ENCODE measurements at places on chromosomes 3 and 15. TPM values are rescaled to one million over a fixed set of nuclear protein-coding genes. Genes with fewer than 3 reads are reported as not detected.
A peak's percentile ranks its signal among the peaks of the same experiment; 100 is the strongest.

DNA sequence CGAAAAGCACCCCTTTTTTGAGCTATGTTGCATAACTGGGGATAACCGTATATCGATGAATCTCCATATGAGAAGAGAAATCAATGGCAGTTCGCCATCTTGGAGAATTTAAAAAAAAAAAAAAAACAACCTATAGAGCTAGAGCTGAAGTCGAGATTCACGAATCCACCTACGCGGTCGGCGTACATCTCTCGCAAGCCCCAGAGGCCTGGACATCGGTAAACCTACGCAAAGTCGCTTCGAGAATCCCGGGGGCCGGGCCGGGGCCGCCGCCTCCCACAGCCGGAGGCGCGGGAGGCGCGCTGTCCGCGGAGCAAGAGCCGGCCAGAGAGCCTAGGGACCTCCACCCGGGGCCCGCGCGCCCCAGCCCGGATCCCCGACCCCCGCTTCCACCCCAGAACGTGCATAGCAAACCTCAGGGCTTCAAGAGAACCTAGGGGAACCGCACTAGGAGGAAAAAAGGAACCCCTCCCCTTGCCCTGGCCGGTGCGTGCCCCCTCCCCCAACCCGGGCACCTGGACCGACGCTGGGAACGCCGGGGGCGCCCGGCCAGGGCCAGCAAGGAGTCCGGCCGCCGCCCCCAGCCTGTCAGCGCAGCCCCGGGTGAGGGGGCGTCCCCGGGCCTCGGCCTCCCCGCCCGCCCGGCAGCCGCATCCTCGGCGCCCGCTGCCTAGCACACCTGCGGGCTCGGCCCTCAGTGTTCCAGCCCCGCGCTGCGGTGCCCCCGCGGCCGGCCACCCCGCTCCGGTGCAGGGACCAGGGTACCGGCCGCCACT, 567 bp downstream of the PFN2 start:
- peak; percentile 69 for DNase-seq

The IVD gene
- total RNA-seq, result 10.8 TPM

The GPR149 gene
- total RNA-seq, result not detected

DNA sequence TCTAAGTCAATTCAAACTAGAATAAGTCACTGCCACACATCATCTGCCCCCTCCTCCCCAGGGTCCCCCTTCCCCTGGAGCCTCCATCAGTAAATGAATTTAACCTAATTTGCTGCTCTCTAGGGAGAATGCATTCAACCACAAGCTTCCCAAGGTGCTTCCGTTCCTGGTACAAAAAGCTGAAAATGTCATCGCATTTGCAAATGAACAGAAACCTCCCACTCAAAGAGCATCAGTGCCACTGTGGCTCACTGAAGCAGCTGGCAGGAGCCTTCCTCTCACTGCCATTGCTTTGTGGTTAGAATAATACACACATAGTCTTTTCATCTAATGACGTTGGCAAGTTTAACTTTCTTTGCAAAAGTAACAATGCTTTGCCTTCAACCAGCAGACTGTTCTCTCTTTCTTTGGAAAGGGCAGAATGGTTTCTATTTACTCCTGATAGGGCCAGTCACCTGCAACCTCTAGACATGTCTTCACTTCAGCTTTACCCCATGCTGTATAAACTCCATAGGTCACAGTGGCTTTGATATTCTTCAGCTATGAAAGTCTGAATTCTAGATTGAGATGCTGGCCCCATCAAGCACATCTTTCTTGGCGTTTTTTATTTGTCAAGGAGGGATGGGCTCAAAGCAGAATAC, 238.1 kb downstream of the CPNE4 start:
- no peak for DNase-seq

The FGF7 gene
- total RNA-seq, result not detected

DNA sequence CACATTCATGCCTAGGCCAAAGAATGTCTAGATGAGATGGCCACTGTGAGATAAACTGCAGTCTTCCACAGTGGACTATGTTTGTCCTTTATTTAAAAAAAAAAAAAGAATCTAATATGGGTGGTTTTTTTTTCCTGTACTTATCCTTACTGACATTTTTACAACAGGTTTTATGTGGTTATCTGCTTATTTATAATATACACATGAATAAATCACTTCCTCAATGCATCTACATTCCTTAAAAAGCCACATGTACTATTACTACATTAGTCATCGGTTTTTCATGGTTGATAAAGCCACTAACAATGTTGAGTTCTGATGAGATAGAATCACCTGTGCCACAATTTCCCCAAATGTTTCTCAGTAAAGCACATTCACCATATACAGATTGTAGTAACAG, 341.3 kb upstream of the THBS1 start:
- DNase-seq, result peak; percentile 82

GRCh38 chr15:77530576-77530975, 102.1 kb downstream of the LINGO1 start:
- DNase-seq, result no peak

GRCh38 chr3:141384575-141384974, 16.3 kb downstream of the ZBTB38 start:
- DNase-seq, result no peak

The SPINT1 gene
- total RNA-seq, result 1.3 TPM

- peak; percentile 76 for DNase-seq
Observed at GRCh38 chr3:30655187-30655812, 48.9 kb downstream of the TGFBR2 start.

The KCNH8 gene
- not detected for total RNA-seq

GRCh38 chr3:182400838-182401237, 392.5 kb upstream of the ATP11B start:
- DNase-seq, result no peak

DNA sequence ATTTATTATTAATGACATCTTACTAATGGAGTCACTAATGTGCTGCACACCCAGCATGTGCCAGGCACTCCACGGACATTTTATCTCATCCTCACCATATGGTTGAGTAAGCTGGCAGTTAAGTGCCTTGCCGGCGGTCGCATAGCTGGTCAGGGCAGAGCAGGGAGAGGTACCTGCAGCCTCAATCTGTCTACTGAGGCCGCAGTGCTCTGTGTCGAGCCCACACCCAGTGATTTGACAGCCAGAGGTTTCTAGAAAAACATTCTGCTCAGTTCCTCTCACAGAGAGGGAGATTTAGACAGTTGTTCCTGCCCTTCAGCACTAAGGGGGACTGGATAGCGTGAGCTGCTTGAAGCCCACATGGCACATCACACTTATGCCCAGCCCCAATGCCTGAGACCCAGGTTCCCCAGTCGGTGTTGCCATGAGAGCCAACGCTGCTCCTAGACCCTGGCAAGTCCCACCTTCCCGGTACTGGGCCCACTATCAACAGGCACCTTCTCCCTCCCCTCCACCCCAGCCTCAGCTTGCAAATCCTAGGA, 2.6 kb downstream of the LIPC start:
- no peak for DNase-seq

GRCh38 chr15:88725305-88726210, 77.7 kb upstream of the ACAN start:
- no peak for DNase-seq

DNA sequence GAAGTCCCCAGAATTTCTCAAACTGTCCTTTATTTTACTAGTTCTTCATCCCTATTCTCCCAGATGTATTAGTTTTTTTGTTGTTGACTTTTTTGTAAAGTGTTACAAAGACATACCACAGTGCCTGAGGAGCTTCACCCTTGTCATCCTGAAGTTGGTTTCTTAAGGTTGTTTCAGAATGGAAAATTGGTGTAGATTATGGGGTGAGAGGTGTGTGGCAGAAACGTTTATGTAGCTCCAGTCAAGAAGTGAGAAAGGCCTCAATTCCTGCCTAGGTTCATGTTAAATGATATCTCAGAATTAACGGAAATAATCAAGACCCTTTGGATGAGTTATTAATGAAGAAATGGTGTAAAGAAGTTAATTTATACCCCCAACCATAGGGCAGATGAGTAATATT, 6.8 kb downstream of the EDEM1 start:
- DNase-seq, result no peak

DNA sequence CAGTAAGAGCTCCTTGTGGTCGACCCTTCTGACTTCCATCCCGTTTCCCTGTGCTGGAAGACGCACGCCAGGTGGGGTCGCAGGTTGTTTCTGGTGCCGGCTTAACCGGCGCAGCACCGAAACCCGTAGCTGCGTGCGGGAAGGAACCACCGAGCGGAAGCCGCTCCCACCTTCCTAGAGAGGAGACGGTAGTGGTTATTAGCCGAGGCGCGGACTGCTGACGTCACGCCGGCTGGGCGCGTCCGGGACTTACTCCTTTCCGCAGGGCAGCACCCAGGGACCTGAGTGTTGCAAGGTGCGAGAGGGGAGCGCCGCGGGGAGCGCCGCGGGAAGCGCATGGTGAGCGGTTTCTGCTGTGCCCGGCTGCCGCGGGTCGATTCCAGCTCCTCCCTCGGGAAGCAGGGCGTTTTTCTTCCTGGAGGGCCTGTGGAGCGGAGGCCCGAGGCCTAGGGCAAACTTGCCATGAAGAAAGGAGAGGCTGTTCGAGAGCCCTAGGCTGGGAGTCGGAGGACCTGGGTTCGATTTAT, at the start of gene ZNF501:
TSS of gene ZNF501 (plus strand) at position 252 of the 527 bp plus-strand sequence. CDS start 4,787 bp downstream, outside the sequence.
- DNase-seq, result no peak

GRCh38 chr3:126978291-126978690, 4.6 kb upstream of the PLXNA1 start:
- no peak for DNase-seq

- DNase-seq, result no peak
Observed at GRCh38 chr3:71299160-71299559, 284.4 kb downstream of the FOXP1 start.

DNA sequence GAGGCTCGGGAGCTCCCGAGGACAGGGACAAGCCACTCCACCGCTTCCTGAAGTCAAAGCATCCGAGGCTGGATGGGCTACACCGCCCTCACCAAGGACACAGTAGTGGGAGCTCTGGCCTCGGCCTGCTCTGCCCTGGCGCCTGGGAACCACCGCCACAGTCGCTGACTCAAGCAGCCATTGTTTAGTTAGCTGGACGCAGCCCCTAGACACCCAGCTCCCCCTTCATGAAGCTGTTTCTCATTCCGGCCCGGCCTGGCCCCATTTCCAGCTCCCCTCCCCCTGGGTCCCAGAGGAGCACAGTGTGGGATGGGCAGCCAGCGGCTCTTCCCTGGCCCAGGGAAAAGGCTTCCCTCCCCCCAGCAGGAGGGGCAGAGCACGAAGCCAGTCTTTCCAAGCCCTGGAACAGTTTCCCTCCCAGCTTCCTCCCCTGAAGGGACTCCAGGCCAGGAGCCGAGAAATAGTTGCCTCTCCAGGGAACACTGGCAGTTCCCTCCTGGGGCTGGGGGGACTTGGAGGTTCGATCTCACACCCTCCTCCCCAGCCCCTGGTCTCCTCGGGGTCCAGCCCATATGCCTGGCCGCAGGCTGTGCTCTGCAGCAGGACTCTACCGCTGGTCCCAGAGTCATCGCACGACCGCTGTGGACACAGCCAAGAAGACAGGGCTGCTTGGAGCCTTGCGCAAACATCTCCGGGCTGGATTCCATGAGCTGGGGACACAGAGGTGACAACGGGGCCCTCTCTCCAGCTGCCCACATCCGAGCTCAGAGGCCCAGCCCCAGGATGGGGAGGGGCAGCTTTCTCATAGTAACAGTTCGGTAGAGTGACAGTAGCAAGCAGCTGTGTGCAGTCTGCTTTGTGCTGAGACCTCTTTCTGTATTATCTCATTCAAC, 10.0 kb downstream of the PLXND1 start:
- peak; percentile 91 for DNase-seq

- no peak for DNase-seq
Observed at GRCh38 chr3:111653766-111654165, 58.6 kb upstream of the ZBED2 start.

DNA sequence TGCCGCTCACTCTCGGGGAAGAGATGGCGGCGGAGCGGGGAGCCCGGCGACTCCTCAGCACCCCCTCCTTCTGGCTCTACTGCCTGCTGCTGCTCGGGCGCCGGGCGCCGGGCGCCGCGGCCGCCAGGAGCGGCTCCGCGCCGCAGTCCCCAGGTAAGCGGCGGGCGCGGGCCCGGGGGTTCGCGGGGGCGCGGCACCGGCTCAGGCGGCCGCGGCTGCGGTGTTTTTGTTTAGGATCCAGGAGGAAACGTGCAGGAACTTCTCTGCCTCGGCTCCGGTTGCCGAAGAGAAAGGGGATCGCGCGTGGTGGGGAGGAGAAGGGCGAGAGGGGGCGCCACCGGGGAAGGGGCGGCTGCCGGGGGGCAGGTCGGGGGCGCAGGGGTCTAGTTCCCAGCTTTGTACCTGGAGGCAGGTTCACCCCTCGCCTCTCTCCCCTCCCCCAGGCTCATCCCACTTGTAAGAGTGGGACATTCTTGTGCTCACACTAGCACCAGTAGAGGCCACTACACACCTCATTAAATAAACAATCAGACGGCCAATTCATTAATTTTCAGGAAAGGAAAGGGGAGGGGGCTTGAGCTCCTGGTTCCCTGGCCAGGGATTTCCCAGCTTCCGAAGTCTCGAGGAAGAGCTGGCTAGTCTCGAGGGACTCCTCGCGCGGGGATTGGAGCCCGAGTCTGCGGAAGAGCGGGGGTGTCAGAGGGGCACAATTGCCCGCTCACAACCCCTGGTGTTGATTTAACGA, 562 bp downstream of the NEO1 start:
- peak; percentile 5 for DNase-seq

DNA sequence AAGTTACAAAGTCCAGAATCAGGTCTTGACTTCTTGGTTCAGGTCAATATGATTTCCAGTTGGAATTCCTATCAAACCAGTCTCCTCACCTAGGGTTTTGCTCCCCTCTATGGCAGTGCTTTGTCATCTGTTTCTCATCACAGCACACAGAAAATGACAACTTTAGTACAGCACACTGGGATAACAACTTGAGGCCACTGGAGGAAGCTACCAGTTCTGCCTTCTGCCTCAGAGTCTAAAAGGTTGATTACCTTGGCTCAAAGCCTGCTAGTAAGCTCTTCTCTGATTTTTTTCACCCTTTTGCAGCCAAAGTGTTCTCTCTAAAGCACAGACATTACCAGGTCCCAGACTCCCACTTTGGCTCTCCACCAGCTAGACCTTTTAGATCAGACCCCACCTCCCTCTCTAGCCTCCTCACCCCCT, 24.8 kb upstream of the TRIM59 start:
- no peak for DNase-seq

DNA sequence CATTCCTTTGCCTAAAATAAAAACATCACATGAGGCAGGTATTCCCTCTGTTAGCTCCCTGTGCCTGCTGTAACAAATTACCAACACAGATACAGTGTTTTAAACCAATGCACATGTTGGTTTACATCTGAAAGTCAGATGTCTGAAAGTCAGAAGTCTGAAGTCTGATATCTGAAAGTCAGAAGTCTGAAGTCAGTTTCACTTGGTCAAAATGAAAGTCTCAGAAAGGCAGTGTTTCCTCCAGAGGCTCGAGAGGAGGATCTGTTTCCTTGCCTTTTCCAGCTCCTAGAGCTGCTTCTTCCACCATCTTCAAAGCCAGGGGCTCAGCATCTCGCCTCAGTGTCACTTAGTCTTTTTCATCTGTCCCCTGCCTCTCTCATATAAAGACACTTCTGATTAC, 22.0 kb downstream of the SST start:
- DNase-seq, result no peak

Data from A172 (cell line).